Lung (tissue), 17 donors: ENCODE measurements at places on chromosomes 4 and X. TPM values are rescaled to one million over a fixed set of nuclear protein-coding genes. Genes with fewer than 3 reads are reported as not detected.
A peak's percentile ranks its signal among the peaks of the same experiment; 100 is the strongest.

- no peak overlapping the region for H3K4me3 ChIP-seq
- H3K27me3 ChIP-seq: no peaks in the 10 kb centered on the region
- H3K4me1 ChIP-seq: no peaks in the 10 kb centered on the region
- no peak overlapping the region for H3K27ac ChIP-seq
Observed at GRCh38 chrX:40880712-40881111, 145.4 kb upstream of the MED14 start.

GRCh38 chrX:13005661-13006473 lies 31.0 kb downstream of the TMSB4X start:
- H3K36me3 ChIP-seq: no peaks in the 10 kb centered on the region
- peaks cover 2% of the 10 kb centered on the region for H3K4me1 ChIP-seq
- H3K4me3 ChIP-seq: no peak overlapping the region

DNA sequence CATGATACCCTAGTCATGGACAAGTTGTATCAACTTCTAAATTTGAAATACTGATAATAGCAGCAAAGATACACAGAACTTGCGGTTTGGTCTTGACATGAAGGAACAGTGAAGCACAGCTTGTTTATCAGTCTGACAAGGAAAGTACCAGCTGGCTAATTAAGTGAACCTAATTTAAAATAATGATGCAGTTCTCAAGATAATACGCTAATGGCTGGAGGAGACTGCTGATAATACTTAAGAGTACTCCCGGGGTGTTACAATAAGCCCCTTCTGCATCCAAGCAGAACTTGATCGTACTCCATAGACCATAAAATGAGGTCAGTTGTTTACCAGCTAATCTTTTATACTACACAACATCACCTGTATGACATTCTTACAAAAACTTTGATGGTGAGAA lies 697.5 kb downstream of the FSTL5 start:
- no peak overlapping the region for H3K27ac ChIP-seq
- no peak overlapping the region for H3K4me3 ChIP-seq
- no peaks in the 10 kb centered on the region for H3K27me3 ChIP-seq
- no peak for DNase-seq
- no peaks in the 10 kb centered on the region for H3K36me3 ChIP-seq

DNA sequence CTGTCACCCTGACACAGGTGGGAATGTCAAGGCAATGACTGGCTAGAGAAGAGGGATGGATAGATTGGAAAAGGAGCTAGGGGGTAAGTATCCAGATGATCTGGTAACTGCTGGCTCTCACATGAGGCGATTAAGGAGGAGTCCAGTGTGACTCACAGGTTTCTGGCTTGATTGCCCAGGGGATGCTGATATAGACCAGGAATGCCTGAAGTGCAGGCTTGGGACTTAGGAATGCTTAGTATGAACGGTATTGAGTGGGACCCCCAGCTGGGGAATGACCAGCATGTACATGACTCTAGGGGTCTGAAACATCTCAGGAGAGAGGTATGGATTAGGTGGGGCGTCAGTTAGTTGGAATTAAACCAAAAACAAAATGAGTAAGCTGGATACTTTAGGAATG lies 65.8 kb upstream of the PRPS1 start:
- no peak overlapping the region for H3K27ac ChIP-seq
- H3K27me3 ChIP-seq: no peaks in the 10 kb centered on the region
- H3K36me3 ChIP-seq: no peaks in the 10 kb centered on the region

- peaks cover 12% of the 10 kb centered on the region for H3K4me1 ChIP-seq
- H3K27ac ChIP-seq: peak overlapping the region; percentile 51
- DNase-seq: peak; percentile 79
- no peaks in the 10 kb centered on the region for H3K36me3 ChIP-seq
Observed at GRCh38 chrX:46628460-46629371, 55.2 kb downstream of the CHST7 start.

DNA sequence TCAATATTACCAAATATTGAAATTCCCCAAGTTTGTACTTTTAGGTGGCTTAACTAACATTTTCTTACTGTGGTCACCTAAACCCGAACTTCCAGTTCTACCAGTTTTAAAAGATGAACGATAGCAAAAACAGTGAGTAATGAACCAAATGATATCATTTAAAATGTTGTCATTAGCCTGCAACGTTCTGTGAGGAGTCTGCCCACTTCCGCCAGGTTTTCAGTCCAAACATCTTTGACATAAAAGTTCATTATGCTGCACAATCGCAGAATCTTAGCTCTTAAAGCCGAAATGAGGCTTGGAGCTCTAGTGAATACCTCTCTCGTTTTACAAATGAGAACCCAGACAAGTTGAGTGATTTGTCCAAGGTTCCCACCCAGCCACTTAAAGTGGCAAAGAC lies 762 bp downstream of the PIGA start:
- no peaks in the 10 kb centered on the region for H3K27me3 ChIP-seq
- H3K36me3 ChIP-seq: peaks cover 10% of the 10 kb centered on the region
- H3K4me1 ChIP-seq: no peaks in the 10 kb centered on the region
- peak overlapping the region; percentile 99 for H3K27ac ChIP-seq

- H3K27ac ChIP-seq: no peak overlapping the region
- H3K4me1 ChIP-seq: no peaks in the 10 kb centered on the region
- H3K27me3 ChIP-seq: peaks cover 2% of the 10 kb centered on the region
- no peak overlapping the region for H3K4me3 ChIP-seq
- DNase-seq: no peak
Observed at GRCh38 chrX:78831523-78831922, 84.0 kb downstream of the LPAR4 start.

DNA sequence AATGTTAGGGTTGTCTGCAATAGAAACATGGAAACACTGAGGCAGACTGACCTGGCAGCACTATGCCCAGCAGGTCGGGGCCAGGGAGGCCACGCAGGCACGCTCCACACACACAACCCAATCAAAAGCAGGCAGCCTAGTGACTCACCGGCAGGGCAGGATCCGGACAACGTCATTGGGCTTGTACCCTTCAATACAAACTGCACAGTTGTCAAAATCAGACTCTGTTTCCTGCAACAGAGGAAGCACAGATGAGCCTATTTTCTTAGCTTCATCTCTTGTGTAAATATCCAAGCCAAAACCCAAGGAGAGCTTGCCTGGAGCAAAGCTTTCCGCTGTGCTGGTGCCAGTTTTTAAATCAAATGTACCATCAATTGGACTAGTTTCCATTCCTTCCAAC lies 185.8 kb downstream of the RNF150 start:
- H3K36me3 ChIP-seq: no peaks in the 10 kb centered on the region
- H3K4me3 ChIP-seq: no peak overlapping the region
- H3K4me1 ChIP-seq: peaks cover 17% of the 10 kb centered on the region
- H3K27ac ChIP-seq: no peak overlapping the region

- no peak for DNase-seq
- H3K27ac ChIP-seq: no peak overlapping the region
- H3K36me3 ChIP-seq: no peaks in the 10 kb centered on the region
- H3K4me1 ChIP-seq: no peaks in the 10 kb centered on the region
Observed at GRCh38 chrX:47420962-47421361, 50.6 kb downstream of the ZNF157 start.

DNA sequence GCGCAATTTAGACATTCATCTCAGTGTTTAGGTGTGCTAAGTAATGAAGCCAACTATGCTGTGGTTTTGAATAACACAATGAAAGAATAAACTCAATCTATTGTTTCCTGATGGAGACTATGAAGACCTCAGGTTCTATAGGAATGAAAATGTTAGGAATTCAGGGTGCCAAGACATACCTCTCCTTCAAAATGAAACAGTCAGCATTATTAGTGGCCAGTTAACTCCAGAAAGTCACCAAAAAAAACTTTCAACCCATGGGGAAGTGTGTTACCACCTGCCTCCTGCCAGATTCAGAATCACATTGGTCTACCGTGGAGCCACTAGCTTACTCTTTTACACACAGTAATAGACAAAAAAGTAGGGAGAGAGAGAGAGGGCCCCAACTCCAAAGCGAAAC lies 352.9 kb downstream of the GABRG1 start:
- H3K27me3 ChIP-seq: no peaks in the 10 kb centered on the region
- H3K4me3 ChIP-seq: no peak overlapping the region
- H3K4me1 ChIP-seq: no peaks in the 10 kb centered on the region
- no peaks in the 10 kb centered on the region for H3K36me3 ChIP-seq

- DNase-seq: no peak
- no peak overlapping the region for H3K4me3 ChIP-seq
- peaks cover 10% of the 10 kb centered on the region for H3K27me3 ChIP-seq
- no peaks in the 10 kb centered on the region for H3K36me3 ChIP-seq
Observed at GRCh38 chrX:41457613-41458192, 10.6 kb downstream of the NYX start.

GRCh38 chrX:20029728-20030127 lies 38.9 kb upstream of the BCLAF3 start:
- H3K4me3 ChIP-seq: no peak overlapping the region
- peak; percentile 21 for DNase-seq
- peaks cover 41% of the 10 kb centered on the region for H3K27me3 ChIP-seq
- no peak overlapping the region for H3K27ac ChIP-seq
- H3K4me1 ChIP-seq: no peaks in the 10 kb centered on the region

DNA sequence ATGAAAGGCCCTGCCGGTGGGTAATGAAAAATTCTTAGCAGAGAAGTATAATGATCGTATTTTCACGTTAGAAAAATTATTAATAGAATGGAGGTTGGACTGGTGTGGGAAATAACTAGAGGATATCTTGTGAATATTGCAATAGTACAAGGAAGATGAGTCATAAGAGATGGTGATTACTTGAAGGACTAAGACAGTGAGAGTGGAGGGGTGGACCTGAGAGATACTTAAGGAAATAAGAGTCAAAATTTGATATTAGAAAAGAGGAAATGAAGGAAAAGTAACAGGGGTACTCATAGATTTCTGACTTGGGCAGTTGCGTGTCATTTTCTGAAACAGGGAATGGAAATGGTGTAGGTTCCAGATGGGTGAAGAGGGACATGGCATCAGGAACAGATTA lies 1.7 kb upstream of the USP53 start:
- no peak overlapping the region for H3K4me3 ChIP-seq
- peaks cover 27% of the 10 kb centered on the region for H3K4me1 ChIP-seq
- peak overlapping the region; percentile 83 for H3K27ac ChIP-seq
- no peaks in the 10 kb centered on the region for H3K27me3 ChIP-seq

GRCh38 chrX:12934850-12935249 lies 28.4 kb downstream of the TLR8 start:
- H3K27me3 ChIP-seq: peaks cover 4% of the 10 kb centered on the region
- H3K36me3 ChIP-seq: no peaks in the 10 kb centered on the region
- H3K4me3 ChIP-seq: no peak overlapping the region
- H3K27ac ChIP-seq: no peak overlapping the region

GRCh38 chrX:134315866-134316265 lies 78.9 kb downstream of the CCDC160 start:
- no peaks in the 10 kb centered on the region for H3K36me3 ChIP-seq
- no peak for DNase-seq
- H3K27me3 ChIP-seq: no peaks in the 10 kb centered on the region
- H3K27ac ChIP-seq: no peak overlapping the region

DNA sequence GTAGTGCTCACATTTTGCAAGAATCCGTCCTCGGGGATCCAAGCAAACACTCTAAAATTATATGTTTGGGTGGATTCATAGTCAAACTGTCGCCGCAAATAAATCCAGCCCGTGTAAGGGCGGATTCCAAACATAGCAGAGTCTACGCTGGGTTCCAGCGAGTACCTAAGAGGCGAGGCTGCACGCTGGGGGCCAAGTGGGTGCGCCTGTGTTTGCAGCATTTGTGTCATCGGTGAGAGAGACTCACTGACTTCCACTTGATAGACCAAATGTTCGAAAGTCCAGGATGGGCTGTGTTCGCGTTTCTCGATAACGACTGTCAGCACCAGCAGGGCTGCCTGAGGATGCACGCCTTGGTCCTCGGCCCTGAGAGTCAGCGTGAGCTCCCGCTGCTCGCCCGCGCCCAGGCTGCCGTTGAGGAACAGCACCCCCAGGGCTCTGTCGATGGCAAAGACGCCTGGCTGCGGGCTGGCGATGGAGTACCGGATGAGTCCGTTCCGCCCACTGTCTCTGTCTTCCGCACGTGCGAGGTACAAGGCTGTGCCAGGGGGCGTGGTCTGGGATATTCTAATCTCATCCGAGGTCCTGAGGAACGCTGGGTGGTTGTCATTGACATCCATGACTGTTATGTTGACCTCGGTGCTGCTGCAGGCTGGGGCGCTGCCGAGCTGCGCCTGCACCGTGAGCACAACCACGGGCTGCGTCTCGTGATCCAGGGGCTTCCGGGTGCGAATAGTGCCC lies 158.7 kb downstream of the DCHS2 start:
- DNase-seq: peak; percentile 65
- peaks cover 17% of the 10 kb centered on the region for H3K27me3 ChIP-seq
- H3K36me3 ChIP-seq: no peaks in the 10 kb centered on the region
- H3K27ac ChIP-seq: no peak overlapping the region
- H3K4me1 ChIP-seq: no peaks in the 10 kb centered on the region

- no peak overlapping the region for H3K4me3 ChIP-seq
- no peaks in the 10 kb centered on the region for H3K36me3 ChIP-seq
- no peak for DNase-seq
- no peaks in the 10 kb centered on the region for H3K4me1 ChIP-seq
- H3K27ac ChIP-seq: no peak overlapping the region
Observed at GRCh38 chr4:176400816-176401461, 81.2 kb downstream of the SPCS3 start.

DNA sequence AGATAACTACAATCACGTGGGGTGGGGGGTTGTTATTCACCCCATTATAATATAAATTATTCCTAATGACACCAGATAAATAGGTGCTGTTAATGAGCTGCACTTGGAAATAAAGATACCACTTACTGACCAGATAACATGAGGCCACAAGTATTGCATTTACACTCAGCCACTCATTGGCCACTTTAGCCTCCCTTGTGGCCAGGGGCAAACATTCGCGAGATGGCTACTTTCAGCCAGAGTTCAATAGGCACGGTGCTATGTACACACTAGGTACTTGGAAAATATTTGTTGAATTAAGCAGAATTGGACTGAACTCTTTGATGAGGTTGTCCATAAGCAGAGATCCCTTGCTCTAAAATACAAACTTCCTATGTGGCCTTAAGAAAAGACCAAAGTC lies 713.7 kb upstream of the TENM3 start:
- H3K27ac ChIP-seq: no peak overlapping the region
- DNase-seq: no peak
- no peaks in the 10 kb centered on the region for H3K4me1 ChIP-seq
- no peak overlapping the region for H3K4me3 ChIP-seq

DNA sequence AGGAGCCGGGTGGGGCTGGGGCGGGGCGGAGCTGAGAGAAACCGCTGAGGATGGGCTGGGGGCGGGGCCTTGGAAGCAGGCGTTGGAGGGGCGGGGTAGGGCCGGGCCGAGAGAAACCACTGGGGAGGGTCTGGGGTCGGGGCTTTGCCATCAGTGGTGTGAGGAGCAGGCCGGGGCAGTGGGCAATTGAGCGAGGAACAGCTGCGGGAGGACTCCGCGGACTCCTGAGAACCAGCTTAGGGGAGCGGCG lies 1.3 kb upstream of the EOLA2 start:
- H3K27me3 ChIP-seq: no peaks in the 10 kb centered on the region
- peaks cover 3% of the 10 kb centered on the region for H3K36me3 ChIP-seq
- peak overlapping the region; percentile 93 for H3K27ac ChIP-seq
- no peak for DNase-seq

- no peak overlapping the region for H3K27ac ChIP-seq
- H3K4me3 ChIP-seq: no peak overlapping the region
- no peaks in the 10 kb centered on the region for H3K36me3 ChIP-seq
- DNase-seq: no peak
- H3K27me3 ChIP-seq: no peaks in the 10 kb centered on the region
Observed at GRCh38 chr4:148016063-148016637, 284.3 kb downstream of the ARHGAP10 start.

The PPP2R2C gene
- polyA plus RNA-seq: 0.04 TPM

The FHIP1A gene
- polyA plus RNA-seq: 2.2 TPM

The TBC1D9 gene
- 9.0 TPM for polyA plus RNA-seq

The CT55 gene
- not detected for polyA plus RNA-seq

The NPY1R gene
- polyA plus RNA-seq: 0.07 TPM

The MFAP3L gene
- 0.87 TPM for polyA plus RNA-seq

The SLC4A4 gene
- polyA plus RNA-seq: 3.2 TPM

The FAM149A gene
- polyA plus RNA-seq: 2.5 TPM

The TNMD gene
- not detected for polyA plus RNA-seq

The CSN1S1 gene
- polyA plus RNA-seq: 0.09 TPM

The CLNK gene
- polyA plus RNA-seq: 0.14 TPM

The SLC2A9 gene
- polyA plus RNA-seq: 10.5 TPM

The TCEAL7 gene
- 2.2 TPM for polyA plus RNA-seq

The RAP1GDS1 gene
- 12.3 TPM for polyA plus RNA-seq

The RHOH gene
- polyA plus RNA-seq: 1.2 TPM
